ENCODE measurements at places on chromosomes 16 and 17.

DNA sequence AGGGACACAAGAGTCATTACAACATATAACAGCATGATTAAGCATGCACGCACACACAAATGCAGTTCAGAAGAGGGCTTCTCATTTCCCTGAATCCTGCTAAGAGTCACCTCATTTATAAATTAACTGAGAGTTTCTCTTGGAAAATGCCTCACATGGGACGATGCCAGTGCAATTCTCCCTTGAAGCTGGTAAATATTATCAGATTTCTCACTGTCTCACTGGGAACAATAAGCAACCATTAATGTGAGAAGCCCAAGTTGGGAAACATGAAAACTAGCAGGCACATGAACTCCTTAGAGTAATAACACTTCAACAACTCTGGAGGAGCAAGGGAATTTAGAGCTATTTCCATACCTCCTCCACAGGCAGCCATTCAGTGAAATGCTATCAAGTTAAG is 26.4 kb downstream of the SETD6 start:
- DNase-seq: no peak

GRCh38 chr17:42681976-42682721 is at the start of gene CNTNAP1:
TSS of gene CNTNAP1 (plus strand) at chr17:42682531. CDS start at chr17:42682830, 299 bp downstream.
- no peak for DNase-seq

GRCh38 chr16:30335598-30336474 is 19.3 kb downstream of the CD2BP2 start:
- DNase-seq: peak; percentile 91

- DNase-seq: peak; percentile 93
Measured at GRCh38 chr16:31477220-31478216, 5.4 kb upstream of the SLC5A2 start.

Data from left lobe of liver (tissue), 2 donors.